ENCODE measurements at places on chromosomes 5 and 9.

DNA sequence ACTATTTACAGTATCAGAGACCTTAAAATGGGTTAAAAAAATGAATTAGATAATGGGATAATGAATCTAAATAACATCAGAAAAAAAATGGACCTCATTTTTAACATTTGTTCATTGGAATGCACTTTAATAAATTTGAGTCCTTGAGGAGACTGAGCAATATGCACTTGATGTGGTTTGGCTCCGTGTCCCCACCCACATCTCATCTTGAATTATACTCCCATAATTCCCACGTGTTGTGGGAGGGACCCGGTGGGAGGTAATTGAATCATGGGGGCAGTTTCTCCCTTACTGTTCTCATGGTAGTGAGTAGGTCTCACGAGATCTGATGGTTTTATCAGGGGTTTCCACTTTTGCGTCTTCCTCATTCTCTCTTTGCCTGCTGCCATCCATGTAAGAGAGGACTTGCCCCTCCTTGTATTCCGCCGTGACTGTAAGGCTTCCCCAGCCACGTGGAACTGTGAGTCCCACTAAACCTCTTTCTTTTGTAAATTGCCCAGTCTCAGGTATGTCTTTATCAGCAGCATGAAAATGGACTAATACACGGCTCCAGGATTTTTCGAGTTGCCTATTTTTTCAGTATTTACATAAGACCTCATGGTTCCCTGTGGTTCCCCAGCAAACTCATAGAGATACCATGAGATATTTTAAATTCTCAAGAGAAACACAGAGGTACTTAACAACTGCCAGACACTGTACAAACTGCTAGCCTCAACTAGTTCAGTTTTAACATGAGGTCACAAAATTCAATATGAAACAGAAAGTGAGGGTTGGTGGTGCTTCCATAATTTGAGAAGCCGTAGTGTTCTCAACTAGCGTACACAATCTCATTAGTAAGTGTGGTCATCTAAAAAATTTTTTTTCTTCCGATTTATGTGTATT is 128.3 kb downstream of the TLE1 start:
- no peak for DNase-seq

DNA sequence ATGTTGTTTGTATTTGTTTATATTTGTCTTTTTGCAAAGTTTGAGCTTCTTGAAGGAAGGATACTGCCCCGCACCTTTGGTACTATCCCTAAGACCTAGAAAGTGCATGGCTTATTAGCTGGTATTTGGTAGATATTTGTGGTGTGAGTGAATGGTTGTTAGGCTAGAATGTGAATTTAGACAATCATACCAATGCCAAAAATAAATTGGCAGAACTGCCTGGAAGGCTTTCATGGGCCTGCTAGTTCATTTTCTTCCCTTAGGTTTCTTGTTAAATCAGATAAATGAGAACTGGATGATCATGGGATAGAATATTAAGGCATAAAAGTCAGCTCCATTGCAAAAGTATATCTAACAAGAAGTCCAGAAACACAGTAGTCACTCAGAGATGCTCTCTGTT is 147.5 kb upstream of the TSLP start:
- DNase-seq: no peak

GRCh38 chr9:84239343-84239742 is 101.2 kb downstream of the SLC28A3 start:
- DNase-seq: no peak

GRCh38 chr5:72555871-72556270 is 48.7 kb upstream of the ZNF366 start:
- no peak for DNase-seq

GRCh38 chr9:38194870-38195269 is 125.8 kb upstream of the SHB start:
- DNase-seq: no peak

DNA sequence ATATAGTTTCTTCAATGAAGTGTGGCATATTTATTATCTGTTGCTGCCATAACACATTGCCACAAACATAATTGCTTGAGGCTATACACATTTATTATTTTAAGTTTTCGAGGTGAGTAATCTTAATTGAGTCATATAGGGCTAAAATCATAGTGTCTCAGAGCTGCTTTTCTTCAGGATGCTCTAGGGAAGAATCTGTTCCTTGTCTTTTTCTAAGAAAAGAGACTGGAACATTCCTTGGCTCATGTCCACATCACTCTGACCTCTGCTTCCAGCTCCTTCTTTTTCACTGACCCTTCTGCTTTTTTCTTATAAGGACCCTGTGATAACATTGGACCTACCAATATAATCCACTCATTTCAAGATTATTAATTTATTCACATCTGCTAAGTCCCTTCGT is 632.4 kb upstream of the TYRP1 start:
- no peak for DNase-seq

GRCh38 chr5:89283728-89284493 is 400.9 kb upstream of the MEF2C start:
- DNase-seq: no peak

GRCh38 chr5:7663808-7664207 is 187.1 kb downstream of the CFAP90 start:
- DNase-seq: no peak

DNA sequence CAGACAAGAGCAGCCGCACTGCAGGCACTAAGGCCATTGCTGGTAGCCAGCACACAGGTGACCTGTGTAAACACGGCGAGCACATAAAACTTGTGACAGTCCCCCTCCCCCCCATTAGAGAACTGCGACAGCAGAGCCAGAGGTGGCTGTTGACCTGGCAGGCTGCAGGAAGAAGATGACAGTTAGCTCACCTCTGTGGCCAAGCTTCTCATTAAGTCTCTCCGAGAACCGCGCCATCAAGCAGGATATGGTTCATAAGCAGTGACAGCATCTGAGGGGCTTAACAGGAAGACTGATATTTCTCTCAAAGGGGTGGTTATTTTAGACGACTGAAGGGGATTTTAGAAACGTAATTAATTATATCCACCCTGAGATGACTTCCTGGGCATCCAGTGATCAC is 5.2 kb downstream of the SURF4 start:
- DNase-seq: peak; percentile 27

DNA sequence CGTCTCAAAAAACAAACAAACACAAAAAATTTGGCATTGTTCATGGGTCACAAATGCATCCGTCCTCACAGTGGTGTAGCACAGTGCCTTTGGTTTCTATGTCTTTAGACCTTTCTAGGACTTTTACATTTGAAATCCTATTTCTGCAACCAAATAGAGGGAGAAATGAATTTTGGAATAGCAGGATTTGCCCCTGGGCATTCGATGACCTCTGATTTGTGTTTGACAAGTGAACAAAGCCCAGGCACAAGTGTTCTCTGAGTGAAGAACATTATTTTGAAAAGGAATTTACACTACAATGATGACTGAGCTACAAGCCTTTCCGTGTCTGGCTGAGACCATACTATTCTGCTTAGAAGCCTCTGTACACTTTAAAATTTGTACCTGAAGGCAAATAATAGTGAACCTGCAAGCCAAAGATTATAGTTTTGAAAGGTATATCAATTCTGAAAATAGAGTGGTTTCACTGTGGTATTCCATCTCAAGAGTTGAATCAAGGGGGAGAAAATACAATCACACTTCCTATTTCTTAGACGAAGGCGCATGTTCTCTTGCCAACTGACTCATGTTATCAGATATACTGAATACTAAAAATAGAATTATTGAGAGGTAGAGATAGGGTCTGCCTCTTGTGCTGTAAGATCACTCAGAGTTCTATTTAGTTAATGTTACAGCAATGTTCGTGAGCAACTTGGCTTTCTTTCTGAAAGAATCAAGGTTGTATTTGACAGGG is 297.6 kb downstream of the KDM4C start:
- no peak for DNase-seq

DNA sequence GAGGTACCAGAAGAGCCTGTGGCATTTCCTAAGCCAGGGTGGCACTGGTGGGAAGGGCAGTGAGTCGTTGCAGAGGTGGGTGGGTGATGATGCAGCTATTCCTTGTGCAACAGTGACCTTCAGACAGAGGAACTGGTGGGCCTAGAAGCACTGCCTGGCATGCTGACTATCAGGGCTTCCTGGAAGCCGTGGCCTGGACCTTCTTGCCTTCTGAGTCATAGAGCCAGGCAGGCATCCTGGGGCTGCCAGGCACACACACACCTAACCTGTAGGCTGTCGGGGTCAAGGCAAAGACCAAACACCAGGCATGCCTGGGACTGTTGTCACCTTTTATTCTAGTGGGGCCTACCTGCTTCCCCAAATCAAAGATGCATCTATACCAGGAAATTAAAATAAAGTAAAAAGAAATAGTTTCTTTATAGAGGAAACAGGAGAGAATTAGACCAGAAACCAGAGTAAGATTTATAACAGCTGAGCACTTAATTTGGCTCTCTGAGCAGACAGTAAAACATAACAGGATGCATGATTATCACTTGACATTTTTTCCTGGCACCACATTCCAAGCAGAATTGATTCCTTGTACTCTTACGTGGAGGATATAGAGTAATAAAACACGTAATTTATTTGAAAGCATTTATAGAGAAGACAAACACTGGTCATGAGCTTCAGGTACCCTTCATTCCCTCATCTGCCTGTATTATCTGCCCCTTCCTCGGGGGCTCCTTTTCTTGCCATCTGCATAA is 25.1 kb downstream of the NANS start:
- no peak for DNase-seq

GRCh38 chr5:83482961-83483360 is 11.4 kb downstream of the VCAN start:
- DNase-seq: no peak

GRCh38 chr5:24633715-24634325 is 11.0 kb downstream of the CDH10 start:
- no peak for DNase-seq

DNA sequence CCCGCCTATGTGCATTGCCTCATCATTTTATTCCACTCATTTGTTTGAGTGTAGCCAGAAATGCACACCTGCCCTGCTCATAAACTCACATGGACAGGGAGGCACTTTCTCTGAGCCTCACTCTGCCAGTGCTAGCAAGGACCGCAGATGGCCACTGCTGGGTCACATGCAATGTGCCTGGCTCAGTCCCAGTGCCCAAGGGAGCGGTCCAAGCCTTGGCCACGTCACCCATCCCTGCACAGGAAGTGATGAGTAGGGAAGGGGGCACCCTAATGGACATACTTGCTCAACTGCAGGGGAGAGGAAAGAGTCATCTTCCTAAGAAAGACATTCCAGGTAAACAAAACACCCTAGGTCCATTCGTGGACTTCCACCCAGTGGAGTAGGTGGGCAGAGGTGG is 630.9 kb downstream of the IRX1 start:
- no peak for DNase-seq

DNA sequence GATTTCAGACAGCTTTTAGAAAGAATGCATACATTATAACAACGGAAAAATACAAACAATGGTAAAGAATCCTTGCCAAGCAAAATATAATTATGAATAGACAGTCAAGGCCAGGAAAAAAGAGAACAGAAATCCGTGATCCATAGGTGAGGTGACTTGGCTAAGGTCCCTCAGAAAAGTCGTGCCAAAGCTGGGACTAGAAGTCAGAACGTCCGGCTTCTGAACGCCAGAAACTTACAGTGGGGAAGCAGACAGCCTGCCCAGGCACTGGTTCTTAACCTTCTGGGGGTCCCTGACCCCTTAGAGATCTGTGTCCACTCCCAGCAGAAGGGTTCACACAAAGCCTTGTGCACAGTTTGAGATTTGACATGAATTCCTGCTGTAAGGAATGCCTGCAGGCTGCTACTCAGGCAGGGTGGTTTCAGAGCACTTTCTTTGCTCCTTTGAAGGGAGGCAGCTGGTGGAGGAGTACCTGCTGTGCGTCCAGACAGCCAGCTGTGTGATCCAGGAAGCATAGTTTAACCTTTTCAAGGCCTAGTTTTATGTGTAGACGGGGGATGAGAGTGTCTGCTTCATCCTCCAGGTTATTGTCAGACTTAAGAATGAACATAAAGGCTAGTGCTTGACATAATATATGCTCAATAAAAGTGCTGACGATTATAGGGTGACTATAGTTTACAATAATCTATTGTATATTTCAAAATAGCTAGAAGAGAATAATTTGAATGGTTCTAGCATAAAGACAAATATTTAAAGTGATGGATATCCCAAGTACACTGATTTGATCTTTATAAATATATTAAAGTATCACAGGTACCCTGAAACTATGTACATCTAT is 852 bp downstream of the ARHGEF37 start:
- no peak for DNase-seq

- DNase-seq: no peak
Observed at GRCh38 chr5:161850491-161850890, 2.6 kb downstream of the GABRA1 start.

GRCh38 chr9:99274495-99274894 is 52.4 kb downstream of the SEC61B start:
- DNase-seq: no peak

DNA sequence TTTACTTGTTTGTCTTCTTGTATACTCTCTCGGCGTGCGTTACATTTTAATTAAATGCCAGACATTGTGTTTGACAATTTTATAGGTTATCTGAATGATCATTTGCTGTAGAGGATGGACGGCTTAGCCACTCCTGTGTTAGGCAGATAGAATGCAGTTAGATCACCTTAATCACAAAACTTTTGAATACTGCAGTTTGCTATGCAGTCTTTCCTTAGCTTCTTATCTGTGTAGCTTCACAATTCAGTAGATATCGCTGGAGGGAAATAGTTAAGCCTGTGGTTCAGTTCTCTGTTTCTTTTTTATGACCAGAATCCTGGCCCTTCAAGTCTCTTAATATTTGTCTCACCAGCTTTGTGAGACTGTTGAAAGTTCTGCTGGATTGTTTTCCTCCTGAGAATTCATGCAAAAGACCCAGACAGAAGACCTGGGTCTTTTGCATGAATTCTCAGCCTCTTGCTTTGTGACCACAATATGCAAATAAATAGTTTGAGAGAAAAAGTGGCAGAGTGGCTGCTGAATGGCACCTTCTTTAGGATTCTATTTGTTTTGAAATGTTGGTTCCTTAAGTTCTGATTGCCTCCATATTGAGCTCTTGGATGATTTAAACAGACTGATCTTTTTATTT is 40.2 kb downstream of the RASA1 start:
- DNase-seq: no peak

GRCh38 chr5:8458038-8458383 is 589.1 kb downstream of the MTRR start:
- no peak for DNase-seq

DNA sequence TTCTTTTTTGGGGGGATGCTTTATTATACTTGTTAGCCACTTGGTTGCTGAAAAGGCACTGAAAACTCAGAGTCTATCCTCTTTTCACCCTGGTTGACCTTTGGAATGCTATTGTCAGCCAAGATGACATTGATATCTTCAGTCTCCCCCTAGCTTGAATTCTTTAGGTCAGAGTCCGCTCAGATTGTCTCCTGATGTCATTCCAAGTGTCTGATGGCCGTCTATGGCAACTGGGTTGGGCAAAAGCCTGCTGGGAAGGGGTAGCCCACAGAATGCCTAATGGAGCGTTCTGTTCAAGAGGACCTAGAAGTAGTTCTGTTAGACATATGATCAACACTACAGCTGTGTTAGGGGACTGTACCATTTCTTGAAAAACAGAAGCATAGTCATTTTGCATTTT is 9.7 kb upstream of the MEF2C start:
- no peak for DNase-seq

GRCh38 chr5:17912794-17913193 is 278.5 kb downstream of the TAF11L14 start:
- DNase-seq: no peak

Measured in T-helper 1 cell (primary cell).